Stimulated activated CD8-positive, alpha-beta memory T cell treated with anti-CD3 and anti-CD28 coated beads, Interleukin-2, amount 100 ng/mL, for 1 hour (primary cell): ENCODE measurements at places on chromosomes 4 and X.

DNA sequence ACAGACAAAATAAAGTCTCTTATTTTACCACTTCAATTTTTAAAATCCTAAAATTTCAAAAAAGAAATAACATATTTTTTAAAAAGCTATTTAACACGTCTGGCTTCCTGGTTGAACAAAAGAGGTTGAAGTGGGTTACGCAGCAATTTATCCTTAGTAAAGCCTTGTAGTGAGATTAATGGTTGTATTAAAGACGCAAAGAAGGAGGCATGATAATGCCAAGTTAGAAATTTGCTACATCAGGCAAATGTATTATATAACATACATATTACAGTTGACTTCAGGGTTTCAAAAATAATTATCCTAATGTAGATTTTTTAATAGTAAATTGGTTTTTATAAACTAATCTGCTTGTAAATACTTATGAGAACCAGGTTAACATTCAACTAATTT is 35.3 kb downstream of the ANKRD17 start:
- DNase-seq = no peak

DNA sequence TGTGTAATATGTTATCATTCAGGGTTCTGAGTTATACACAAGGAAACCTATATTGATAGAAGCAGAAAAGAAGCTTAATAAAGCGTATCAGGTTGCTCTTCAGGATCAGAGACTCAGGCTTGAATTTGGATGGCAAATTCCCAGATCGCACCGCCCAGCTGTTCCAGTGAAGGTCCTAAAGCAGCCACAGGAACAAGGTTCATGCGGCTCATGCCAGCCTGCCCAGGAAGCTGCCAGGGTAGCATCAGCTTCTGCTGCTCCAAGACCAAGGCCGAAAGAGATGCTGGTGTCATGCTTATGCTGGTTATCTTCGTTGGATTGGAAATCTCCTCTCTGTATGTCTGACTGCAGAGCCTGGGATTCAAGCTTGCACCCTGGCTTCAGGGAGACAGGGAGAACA is 127.7 kb downstream of the MANBA start:
- no peak for DNase-seq

- no peak for DNase-seq
Observed at GRCh38 chr4:98838977-98839618, 89.8 kb downstream of the EIF4E start.

- DNase-seq = no peak
Observed at GRCh38 chr4:96164814-96165351, 325.0 kb downstream of the PDHA2 start.

DNA sequence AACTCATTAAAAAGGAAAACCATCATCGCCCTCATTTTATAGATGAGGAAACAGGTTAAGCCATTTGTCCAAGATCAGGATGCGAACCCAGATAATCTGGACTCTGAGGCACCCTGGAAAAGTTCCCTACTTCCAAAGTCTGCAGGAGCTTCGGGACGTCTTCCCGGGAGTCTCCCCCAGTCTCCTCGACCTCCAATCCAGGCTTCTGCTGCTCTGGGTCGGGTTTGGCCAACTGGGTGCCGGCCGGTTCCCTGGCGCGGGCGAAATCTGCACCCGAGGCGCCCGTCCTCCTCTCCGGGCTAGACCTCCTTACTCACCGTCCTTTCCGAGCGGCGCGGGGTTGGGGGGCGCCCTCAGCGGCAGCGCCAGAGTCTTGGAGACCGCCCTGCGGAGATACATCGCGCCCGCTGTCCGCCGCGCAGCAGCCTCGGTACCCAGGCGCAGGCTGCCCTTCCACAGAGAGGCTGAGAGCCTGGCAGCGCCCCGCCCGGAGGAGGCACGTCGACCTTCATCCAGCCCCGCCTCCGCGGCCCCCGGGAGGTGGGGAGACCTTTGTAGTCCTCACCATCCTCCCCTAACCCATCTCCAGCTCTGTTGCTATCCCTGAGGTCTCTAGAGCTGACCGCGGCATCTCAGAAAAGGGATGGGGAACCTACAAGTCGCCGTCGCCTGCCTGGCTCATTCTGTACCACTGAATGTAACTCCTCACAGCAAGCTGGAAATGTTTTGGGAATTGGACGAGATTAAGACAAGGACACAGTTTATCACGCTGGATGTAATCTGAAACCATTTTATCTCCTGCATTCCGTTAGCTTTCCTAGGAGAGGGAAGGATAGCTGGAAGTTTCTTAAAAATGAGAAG is at the start of gene MGARP:
Gene MGARP, minus strand, starts transcription at position 466 of the 861 bp plus-strand sequence. Its CDS starts 67 bp downstream, at position 399.
- DNase-seq = no peak

DNA sequence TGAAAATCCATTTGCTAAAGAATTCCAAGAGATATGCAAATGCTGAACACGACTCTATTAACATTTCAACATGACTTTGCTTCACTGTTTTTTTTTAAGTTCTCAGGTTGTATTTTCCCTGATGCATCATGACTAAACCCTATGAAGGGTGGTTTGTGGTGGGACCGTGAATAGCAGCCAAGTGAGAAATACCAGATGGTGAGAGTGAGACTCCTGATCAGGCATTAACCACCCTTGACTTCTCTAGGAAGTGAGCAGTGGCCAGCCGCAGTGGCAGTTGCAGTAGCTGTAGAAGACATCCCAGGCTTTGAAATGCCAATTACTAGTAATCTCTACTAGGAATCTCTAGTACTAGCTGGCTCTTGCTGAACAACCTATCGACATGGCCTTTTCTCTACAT is 383.4 kb downstream of the FAM133A start:
- no peak for DNase-seq

GRCh38 chr4:75718529-75718928 is 5.8 kb upstream of the USO1 start:
- no peak for DNase-seq

GRCh38 chrX:10484683-10485247 is 135.6 kb downstream of the MID1 start:
- no peak for DNase-seq

GRCh38 chr4:140710908-140711622 is 45.1 kb downstream of the TBC1D9 start:
- no peak for DNase-seq

DNA sequence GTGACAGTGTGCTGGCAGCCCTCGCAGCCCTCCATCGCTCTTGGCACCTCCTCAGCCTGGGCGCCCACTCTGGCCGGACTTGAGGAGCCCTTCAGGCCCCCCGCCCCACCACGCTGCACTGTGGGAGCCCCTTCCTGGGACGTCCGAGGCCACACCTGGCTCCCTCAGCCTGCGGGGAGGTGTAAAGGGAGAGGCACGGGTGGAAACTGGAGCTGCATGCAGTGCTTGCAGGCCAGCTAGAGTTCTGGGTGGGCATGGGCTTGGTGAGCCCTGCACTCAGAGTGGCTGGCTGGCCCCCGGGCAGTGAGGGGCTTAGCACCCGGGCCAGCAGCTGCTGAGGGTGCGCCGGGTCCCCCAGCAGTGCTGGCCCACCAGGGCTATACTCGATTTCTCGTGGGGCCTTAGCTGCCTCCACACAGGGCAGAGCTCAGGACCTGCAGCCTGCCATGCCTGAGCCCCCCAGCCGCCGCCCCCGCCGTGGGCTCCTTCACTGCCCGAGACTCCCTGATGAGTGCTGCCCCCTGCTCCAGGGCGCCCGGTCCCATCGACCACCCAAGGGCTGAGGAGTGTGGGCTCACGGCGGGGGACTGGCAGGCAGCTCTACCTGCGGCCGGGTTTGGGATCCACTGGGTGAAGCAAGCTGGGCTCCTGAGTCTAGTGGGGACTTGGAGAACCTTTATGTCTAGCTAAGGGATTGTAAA is 1672.7 kb upstream of the PCDH7 start:
- DNase-seq = no peak

DNA sequence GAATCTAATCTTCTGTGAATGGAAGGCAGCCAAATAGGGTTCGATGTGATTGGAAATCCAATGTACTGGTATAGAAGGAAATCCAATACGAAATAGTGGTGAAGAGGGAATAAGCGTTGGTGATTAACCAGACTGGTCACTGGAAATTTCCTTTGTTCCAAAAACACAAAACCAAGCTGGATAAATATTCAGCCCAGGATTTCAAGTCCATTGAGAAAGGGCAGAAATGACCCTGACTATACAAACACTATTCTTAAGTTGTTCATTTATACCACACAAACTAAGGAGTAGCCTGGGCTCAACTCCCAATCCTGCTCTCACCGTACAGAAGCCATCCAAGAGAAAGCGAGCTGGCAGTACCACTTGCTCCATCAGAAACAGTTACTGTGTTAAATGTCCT is 32.2 kb downstream of the PCDH19 start:
- DNase-seq = no peak

- DNase-seq = no peak
Observed at GRCh38 chr4:80252427-80252826, 14.0 kb upstream of the FGF5 start.

GRCh38 chr4:148834804-148835631 is 392.8 kb upstream of the NR3C2 start:
- DNase-seq = no peak

GRCh38 chr4:154120006-154120676 is 331.3 kb upstream of the SFRP2 start:
- no peak for DNase-seq

DNA sequence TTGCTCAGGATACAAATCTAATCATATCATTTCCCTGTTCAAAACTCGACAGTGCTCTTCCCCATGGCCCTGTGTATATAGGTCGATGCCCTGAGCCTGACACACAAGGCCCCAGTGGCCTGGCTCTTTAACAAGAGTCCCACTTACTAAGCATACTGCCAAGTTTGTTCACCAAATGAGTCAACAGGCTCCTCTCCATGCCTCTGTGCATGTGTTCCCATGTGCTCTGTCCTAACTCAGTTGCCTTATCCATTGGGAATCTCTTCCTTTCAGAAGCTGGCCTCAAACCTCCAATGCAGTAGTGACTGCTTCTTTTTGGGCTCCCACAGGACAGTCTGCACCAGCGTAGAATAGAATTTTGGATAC is 18.9 kb upstream of the CXCR3 start:
- DNase-seq = no peak

DNA sequence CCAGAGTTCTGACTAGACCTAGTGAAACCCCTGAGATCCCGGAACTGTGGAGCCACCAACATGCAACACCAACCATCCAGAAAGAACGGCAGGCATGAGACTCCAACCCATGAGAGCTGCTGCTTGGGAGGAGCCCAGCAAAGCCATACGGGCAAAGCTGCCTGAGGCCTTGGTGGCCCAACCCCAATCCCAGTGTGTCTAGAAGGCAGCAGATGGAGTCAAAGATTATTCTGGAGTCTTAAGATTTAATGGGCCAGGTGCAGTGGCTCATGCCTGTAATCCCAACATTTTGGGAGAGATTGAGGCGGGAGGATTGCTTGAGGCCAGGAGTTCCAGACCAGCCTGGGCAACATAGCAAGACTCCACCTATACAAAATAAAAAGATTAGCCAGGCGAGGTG is 49.2 kb upstream of the PDK3 start:
- no peak for DNase-seq

- DNase-seq = no peak
Observed at GRCh38 chr4:7687006-7687405, 252.3 kb upstream of the PSAPL1 start.

DNA sequence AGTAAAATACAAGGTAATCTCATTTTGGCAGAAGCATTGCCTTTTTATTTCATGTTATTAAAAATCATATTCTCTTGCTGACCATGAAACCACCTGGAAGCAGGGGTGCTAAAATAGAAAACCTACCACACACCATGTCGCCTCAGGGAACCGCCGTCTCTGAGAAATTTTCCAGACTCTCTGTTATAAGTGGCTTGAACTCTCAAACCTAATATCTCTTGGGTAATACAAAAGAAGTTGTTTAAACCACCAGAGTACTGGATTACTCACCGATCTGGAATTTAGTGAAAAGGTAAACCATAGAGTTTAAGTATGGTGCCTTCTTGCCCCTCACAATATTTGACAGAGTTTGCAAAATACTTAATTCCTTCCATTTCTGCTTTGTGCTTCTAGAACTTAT is 27.7 kb downstream of the ENPP6 start:
- no peak for DNase-seq

DNA sequence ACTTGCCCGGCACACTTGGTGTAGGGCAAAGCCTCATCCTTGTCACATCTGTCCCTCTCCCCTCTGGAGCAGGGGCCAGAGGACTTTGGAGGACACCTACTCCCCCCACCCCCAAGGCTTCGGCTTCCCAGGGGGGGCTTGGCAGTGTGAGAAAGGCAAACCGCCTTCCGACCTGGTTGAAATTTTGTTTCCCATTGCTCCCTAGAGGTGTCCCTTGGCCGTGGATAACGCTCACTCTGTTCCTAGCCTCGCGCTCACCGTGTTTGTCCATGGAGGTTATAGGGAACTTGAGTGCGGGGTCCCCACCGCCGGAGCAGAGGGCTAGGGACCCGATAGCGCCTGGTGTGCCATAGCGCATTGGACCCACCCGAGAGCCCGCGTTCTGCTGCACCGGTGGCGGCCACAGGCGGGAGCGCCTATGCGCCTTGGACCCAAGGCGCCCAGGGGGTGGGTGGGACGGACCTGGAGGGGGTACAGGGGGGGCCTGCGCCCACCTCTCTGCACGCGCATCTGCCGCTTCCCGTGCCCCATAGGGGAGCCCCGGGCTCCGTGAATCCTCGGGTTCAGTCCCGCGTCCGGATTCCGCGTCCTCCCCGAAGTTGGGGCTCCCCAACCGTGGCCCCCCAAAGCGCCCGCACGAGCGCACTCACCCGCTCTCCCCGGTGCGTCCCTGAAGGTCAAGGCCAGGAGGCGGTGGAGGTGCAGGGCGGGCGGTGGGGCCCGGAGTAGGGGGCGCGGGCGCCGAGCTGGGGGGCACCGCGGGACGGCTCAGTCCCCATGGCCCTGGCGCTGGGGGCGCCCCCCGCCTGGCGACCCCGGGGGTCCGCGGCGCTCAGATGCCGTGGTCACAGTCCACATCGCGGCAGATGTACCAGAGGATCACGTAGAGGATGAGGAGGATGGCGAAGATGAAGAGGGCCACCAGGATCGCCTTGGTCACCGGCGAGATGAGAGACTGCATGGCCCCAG is 82.7 kb upstream of the DHRSX start:
- DNase-seq = no peak

DNA sequence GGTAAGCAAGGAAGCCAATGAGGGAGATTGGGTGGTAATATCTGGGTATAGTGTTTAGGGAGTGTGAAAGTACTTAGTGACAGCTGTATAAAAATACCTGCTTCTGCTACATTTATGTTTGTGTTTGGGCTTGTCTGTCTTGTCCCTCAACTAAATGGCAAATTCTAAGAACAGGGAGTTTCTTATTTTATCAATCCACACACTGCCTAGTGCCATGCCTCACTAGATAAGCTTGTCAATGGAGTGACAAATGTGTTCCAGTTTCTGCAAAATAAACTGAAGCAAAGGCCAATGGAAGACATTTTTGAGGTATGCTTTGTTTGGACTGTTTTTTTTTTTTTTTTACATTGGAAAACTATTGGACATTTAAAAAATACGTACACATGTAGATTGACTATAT is 418.0 kb downstream of the SH2D1A start:
- DNase-seq = no peak

- no peak for DNase-seq
Observed at GRCh38 chr4:135927651-135928050, 1604.6 kb downstream of the PCDH18 start.
